ENCODE measurements at places on chromosomes 4 and X. TPM values are rescaled to one million over a fixed set of nuclear protein-coding genes. Genes with fewer than 3 reads are reported as not detected.

DNA sequence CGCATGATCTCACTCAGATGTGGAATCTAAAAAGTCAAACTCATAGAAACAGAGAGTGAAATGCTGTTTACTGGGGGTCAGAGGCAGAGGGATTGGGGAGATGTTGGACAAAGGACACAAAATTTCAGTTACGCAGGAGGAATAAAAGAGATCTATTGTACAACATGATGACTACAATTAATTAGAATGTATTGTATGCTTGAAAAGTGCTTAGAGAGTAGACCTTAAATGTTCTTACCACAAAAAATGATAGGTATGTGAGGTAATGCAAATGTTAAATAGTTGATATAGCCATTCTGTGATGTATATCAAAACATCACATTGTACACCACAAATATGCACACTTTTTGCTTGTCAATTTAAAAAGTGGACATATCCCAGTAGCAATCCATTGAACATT lies 36.1 kb upstream of the PHKA2 start:
- DNase-seq = no peak

- no peak for DNase-seq
These were observed 21.4 kb upstream of the SEL1L3 start for GRCh38 chr4:25884031-25884782.

HSFX4 gene
- not detected for total RNA-seq

GRCh38 chr4:8055206-8055605 lies 103.4 kb downstream of the ABLIM2 start:
- no peak for DNase-seq

DNA sequence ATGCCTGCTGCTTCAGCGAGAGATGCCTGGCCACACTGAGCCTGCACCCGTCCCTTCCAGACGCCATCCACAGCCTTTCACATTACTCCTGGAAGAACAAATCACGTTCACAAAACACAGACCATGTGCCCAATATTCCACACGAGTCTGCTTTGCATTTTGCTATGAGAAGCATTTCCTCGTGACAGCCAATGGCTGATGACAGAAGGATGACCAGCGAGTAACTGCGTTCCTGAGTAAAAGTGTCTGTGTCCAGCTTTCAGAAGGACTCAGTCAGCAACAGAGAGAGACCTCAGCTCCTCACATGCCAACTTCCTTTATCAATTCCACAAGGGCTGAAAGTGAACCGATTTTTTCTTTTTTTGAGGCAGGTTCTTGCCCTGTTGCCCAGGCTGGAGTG lies 19.5 kb downstream of the NAT8L start:
- no peak for DNase-seq

GRCh38 chrX:56763556-56764152 lies 34.6 kb downstream of the NBDY start:
- DNase-seq = no peak

Data from mucosa of descending colon (tissue), 3 donors.